Osteocyte (in vitro differentiated cells): ENCODE measurements at places on chromosomes 16 and 17. TPM values are rescaled to one million over a fixed set of nuclear protein-coding genes. Genes with fewer than 3 reads are reported as not detected.

DNA sequence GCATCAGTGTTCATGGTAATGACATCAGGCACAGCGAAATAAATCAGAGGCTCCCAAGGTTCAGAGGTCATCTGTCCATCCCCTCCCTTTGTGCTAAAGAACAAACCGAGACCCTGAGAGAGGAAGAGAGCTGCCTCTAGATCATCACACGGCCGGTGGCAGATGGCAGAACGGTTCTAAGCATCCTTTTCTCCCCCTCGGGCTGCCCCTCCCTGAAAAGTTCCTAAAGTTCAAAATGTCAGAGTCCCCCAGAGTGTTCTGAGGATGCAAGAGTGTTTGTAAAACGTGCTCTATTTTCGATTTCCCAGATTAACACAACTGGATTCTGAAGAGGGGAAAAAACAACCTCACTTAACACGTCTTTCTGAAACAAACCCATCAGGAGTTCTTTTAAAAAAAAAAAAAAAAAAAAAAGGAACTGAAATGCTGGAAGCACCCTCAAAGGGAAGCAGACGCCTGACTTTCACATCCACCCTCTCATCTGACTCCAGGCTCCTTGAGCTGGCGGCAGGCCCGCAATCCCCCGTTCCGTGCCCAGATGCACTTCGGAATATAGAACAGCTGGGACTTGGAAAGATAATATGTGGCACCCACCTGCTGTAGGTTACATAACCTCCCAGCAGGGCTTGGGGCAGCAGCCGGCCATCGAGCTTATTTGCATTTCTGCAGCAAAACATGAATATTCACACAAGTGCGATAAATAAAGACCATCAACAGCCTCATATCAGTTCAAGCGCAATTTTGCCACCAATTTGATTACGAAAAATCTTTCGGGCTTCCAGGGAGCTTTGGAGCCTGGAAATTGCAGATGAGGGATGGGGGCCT is 115.5 kb upstream of the SMURF2 start:
- H3K36me3 ChIP-seq, result peaks cover 5% of the 10 kb centered on the region
- H3K27ac ChIP-seq, result no peak overlapping the region
- peaks cover 8% of the 10 kb centered on the region for H3K27me3 ChIP-seq
- H3K4me3 ChIP-seq, result peak overlapping the region; percentile 55
- DNase-seq, result no peak

- H3K27ac ChIP-seq, result no peak overlapping the region
- no peaks in the 10 kb centered on the region for H3K4me1 ChIP-seq
- DNase-seq, result no peak
- H3K4me3 ChIP-seq, result no peak overlapping the region
- peaks cover 38% of the 10 kb centered on the region for H3K36me3 ChIP-seq
These were observed 11.0 kb downstream of the CCDC47 start for GRCh38 chr17:63762161-63763078.

- peaks cover 22% of the 10 kb centered on the region for H3K4me1 ChIP-seq
- H3K36me3 ChIP-seq, result peaks cover 3% of the 10 kb centered on the region
- no peak overlapping the region for H3K27ac ChIP-seq
- DNase-seq, result no peak
- H3K4me3 ChIP-seq, result no peak overlapping the region
These were observed 10.2 kb downstream of the CBX4 start for GRCh38 chr17:79829004-79829403.

GRCh38 chr17:72151565-72152386 is 31.0 kb downstream of the SOX9 start:
- no peaks in the 10 kb centered on the region for H3K36me3 ChIP-seq
- peaks cover 20% of the 10 kb centered on the region for H3K27me3 ChIP-seq
- H3K4me3 ChIP-seq, result no peak overlapping the region
- peaks cover 7% of the 10 kb centered on the region for H3K4me1 ChIP-seq

DNA sequence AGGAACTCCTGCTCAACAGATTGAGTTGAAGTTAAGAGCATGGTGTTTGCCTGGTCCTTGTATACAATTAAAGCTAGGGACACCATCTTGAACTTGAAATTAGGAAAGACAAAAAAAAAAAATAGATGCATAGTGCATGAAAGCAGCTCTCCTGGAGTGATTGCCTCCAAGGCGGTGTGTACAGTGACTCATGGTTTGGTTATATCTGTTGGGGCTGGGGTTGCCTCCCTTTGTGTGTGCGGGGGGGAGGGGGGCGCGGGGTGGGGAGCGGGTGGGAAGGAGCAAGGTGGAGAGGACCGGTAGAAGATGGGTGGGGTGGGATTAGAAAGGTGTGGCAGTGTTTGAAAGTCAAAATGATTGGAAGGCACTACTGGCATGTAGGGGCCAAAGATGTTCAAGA is 3.4 kb downstream of the TMED6 start:
- H3K27ac ChIP-seq, result no peak overlapping the region
- no peaks in the 10 kb centered on the region for H3K27me3 ChIP-seq
- H3K4me1 ChIP-seq, result no peaks in the 10 kb centered on the region
- no peak overlapping the region for H3K4me3 ChIP-seq
- peaks cover 15% of the 10 kb centered on the region for H3K36me3 ChIP-seq

- peak; percentile 4 for DNase-seq
- H3K27ac ChIP-seq, result no peak overlapping the region
- H3K36me3 ChIP-seq, result no peaks in the 10 kb centered on the region
- no peak overlapping the region for H3K4me3 ChIP-seq
- H3K4me1 ChIP-seq, result peaks cover 29% of the 10 kb centered on the region
These were observed 14.1 kb upstream of the UTP6 start for GRCh38 chr17:31915456-31916100.

DNA sequence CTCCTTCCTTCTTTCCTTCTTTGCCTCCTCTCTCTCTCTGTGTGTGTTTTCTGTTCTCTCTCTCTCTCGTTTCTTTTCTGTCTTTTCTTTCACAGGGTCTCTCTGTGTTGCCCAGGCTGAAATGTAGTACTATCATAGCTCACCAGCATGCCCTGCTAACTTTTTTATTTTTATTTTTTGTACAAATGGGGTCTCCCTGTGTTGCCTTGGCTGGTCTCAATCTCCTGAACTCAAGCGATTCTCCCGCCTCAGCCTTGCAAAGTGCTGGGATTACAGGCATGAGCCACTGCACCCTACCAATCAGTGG is 1.5 kb downstream of the SLC5A11 start:
- no peak overlapping the region for H3K27ac ChIP-seq
- no peak for DNase-seq
- H3K27me3 ChIP-seq, result no peaks in the 10 kb centered on the region
- no peak overlapping the region for H3K4me3 ChIP-seq

DNA sequence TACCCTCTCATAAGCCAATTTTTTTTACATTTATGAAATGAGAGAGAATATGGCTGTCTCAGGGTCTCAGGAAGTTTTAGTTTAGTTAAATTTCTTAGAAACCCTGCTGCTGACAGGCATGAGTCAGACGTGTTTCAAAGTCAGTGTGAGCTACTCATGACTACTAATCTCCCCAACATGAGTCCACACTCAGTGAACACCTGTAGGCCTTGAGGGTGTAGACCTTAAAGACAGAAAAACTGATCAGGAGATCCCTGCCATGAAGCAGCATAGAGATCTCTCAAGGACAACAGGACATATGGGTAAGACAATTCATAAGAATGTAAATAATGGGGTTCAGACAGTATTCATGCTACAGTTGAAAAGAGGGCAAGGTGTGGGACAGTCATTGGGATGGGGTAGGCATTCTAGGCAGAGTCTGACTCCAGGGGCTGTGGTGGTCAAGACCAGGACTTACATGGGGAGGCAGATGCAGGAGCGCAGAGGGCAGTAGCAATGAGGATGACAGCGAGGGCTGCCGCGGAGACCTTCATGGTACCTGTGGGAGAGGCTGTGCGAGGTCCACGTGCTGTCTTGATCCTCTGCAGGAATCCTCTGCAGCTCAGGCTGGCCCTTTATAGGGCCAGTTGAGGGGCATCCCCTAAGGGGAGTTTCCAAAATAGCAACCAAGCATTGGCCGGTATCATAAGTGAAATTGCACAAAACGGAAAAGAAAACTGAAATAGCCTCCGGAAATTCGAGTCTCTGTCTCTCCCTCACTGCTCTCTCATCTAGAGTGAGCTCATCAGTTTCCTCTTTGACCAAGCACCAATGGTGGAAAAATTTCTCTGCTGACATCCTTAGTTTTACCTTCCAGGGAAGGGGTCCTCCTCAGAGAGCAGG is at the start of gene CCL5:
Gene CCL5, minus strand, starts transcription at position 588 of the 882 bp plus-strand sequence.
- no peak within 1 kb of the TSS for H3K4me3 ChIP-seq
- no peaks in the 10 kb centered on the region for H3K36me3 ChIP-seq
- peaks cover 3% of the 10 kb centered on the region for H3K4me1 ChIP-seq
- DNase-seq, result no peak
- H3K27ac ChIP-seq, result no peak within 1 kb of the TSS

GRCh38 chr16:2209258-2210008 is 1.2 kb downstream of the BRICD5 start:
- no peaks in the 10 kb centered on the region for H3K27me3 ChIP-seq
- H3K36me3 ChIP-seq, result peaks cover 9% of the 10 kb centered on the region
- H3K27ac ChIP-seq, result no peak overlapping the region
- H3K4me1 ChIP-seq, result peaks cover 38% of the 10 kb centered on the region
- no peak overlapping the region for H3K4me3 ChIP-seq

GRCh38 chr16:22625967-22626366 is 115.3 kb downstream of the NPIPB5 start:
- no peak overlapping the region for H3K4me3 ChIP-seq
- H3K27ac ChIP-seq, result no peak overlapping the region
- DNase-seq, result peak; percentile 42
- H3K27me3 ChIP-seq, result peaks cover 2% of the 10 kb centered on the region
- no peaks in the 10 kb centered on the region for H3K4me1 ChIP-seq

DNA sequence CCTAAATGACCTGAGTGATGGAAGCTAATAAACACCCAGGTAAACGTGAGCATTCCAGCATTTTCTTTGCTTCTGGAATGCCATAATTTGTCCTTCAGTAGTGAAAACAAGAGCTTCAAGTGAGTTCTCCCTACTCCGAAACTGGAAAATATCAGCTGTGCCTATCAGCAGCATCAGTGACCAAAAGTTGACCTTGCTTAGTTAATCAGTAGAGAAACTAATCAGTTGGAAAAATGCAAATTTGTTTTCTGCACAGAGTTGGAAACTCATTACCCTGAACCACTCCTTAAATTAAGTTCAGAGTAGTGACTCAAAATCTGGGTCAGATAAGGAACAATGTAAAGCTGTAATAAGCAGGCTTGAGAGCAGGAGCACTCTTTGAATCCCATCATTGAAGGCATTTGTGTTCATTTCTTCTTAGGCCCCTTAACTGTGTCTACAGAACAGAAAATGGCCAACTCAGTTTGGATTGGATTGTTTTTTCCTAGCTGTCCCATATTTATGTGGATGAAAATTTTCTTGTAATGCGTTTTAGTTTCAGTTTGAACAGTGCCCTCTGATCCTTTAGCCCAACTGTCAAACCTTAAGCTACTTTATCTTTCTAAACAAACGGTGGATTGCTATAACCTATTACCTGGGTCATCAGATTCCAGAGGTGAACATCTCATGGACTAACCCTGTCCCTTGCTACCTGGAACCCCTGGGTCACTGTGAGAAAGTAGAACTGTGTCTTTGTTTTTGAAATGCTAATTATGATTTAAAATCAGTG is 290.4 kb downstream of the TOX3 start:
- H3K27ac ChIP-seq, result no peak overlapping the region
- H3K4me1 ChIP-seq, result peaks cover 21% of the 10 kb centered on the region
- no peaks in the 10 kb centered on the region for H3K36me3 ChIP-seq
- DNase-seq, result no peak
- H3K27me3 ChIP-seq, result no peaks in the 10 kb centered on the region

- DNase-seq, result no peak
- no peak overlapping the region for H3K27ac ChIP-seq
These were observed 128.4 kb upstream of the GOT2 start for GRCh38 chr16:58862334-58863021.

DNA sequence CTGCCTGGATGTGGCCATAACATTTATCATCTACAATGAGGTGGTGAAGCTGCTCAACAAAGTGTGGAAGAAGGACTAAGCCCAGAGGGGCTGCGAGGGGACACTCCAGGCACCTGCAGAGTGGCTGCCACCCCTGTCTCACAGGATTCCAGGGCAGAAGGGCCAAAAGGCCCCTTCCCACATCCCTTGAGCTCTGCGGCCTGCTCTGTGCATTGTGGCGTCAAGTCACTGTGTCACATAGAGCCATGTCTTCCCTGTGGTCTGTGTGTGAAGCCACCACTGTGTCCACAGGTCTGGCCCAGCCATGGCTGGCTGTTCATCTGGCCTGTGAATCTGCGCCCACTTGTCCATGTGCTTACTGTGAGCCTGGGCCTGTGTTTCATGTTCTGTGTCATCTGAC is 1714.6 kb downstream of the TP53TG3F start:
- DNase-seq, result peak; percentile 63
- H3K27ac ChIP-seq, result no peak overlapping the region
- H3K36me3 ChIP-seq, result no peaks in the 10 kb centered on the region

- H3K4me1 ChIP-seq, result peaks cover 42% of the 10 kb centered on the region
- peaks cover 14% of the 10 kb centered on the region for H3K36me3 ChIP-seq
- peak overlapping the region; percentile 85 for H3K27ac ChIP-seq
- H3K4me3 ChIP-seq, result peak overlapping the region; percentile 92
- no peaks in the 10 kb centered on the region for H3K27me3 ChIP-seq
These were observed 863 bp downstream of the ADPRM start for GRCh38 chr17:10698096-10698818.

DNA sequence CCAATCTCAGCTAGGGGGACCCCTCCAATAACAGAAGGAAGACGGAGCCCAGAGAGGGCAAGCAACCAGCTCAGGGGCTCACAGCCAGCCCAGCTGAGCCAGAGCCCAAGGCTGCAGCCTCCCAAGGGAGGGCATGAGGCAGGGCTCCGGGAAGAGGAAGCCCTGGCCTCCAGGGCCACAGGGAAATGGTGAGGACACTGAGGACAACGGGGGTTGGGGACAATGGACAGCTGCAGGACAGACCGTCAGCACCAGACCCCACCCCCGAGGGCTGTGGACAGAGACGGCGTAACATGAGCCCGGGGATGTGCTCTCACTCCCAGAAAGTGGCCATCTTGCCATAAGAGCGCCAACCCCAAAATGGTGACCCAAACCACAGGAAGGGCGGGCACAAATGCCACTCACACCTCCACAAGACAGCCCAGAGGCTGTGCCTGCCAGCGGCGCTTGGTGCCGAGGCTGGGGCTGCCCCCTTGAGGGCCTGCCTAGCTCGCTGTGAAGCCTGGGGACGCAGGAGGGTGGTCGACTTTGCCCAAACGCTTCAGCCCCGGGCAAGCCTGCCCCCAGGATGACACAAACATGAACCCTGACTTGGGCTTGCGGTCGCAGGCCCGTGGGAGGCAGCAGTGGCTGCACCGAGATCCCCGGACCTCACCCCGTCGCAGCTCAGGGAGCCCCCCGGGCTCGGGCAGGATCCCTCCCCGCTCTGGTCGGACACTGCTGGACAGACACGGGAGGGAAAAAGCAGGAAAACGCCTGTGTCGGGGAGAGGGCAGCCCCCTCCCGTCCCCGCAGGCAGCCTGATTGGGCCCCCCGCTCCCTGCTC is 10.5 kb downstream of the PIMREG start:
- no peak overlapping the region for H3K27ac ChIP-seq
- H3K36me3 ChIP-seq, result peaks cover 2% of the 10 kb centered on the region
- peaks cover 13% of the 10 kb centered on the region for H3K4me1 ChIP-seq
- H3K4me3 ChIP-seq, result peak overlapping the region; percentile 3
- H3K27me3 ChIP-seq, result peaks cover 6% of the 10 kb centered on the region
- DNase-seq, result no peak

GRCh38 chr17:15498107-15498506 is 30.7 kb upstream of the CDRT4 start:
- no peak overlapping the region for H3K4me3 ChIP-seq
- no peaks in the 10 kb centered on the region for H3K27me3 ChIP-seq
- no peak for DNase-seq
- H3K27ac ChIP-seq, result no peak overlapping the region

The KRTAP2-1 gene
- not detected in 2 replicates for total RNA-seq

The FGF11 gene
- 1.3 and 1.5 TPM in 2 replicates for total RNA-seq

The MMP28 gene
- 0.73 and 0.75 TPM in 2 replicates for total RNA-seq

The SLC25A11 gene
- total RNA-seq, result 59.6 and 60.6 TPM in 2 replicates

The CACNG1 gene
- total RNA-seq, result not detected in 2 replicates

The HOXB13 gene
- total RNA-seq, result not detected in 2 replicates

The CD19 gene
- not detected in 2 replicates for total RNA-seq

The CNGB1 gene
- total RNA-seq, result not detected in 2 replicates

The SEZ6L2 gene
- total RNA-seq, result 17.6 and 19.3 TPM in 2 replicates

The SPNS2 gene
- total RNA-seq, result 0.31 TPM in 1 of 2 replicates, not detected in the other
